Activated naive CD8-positive, alpha-beta T cell treated with anti-CD3 and anti-CD28 coated beads, Interleukin-2, amount 50 U/mL, for 24 hours (primary cell): ENCODE measurements at places on chromosomes 2 and 18.

- no peak for DNase-seq
Measured at GRCh38 chr18:22200611-22201225, 31.3 kb downstream of the GATA6 start.

- DNase-seq = no peak
Measured at GRCh38 chr18:23835506-23835905, 146.3 kb downstream of the LAMA3 start.

GRCh38 chr2:203400805-203401585 lies 72.8 kb downstream of the ABI2 start:
- DNase-seq = no peak

DNA sequence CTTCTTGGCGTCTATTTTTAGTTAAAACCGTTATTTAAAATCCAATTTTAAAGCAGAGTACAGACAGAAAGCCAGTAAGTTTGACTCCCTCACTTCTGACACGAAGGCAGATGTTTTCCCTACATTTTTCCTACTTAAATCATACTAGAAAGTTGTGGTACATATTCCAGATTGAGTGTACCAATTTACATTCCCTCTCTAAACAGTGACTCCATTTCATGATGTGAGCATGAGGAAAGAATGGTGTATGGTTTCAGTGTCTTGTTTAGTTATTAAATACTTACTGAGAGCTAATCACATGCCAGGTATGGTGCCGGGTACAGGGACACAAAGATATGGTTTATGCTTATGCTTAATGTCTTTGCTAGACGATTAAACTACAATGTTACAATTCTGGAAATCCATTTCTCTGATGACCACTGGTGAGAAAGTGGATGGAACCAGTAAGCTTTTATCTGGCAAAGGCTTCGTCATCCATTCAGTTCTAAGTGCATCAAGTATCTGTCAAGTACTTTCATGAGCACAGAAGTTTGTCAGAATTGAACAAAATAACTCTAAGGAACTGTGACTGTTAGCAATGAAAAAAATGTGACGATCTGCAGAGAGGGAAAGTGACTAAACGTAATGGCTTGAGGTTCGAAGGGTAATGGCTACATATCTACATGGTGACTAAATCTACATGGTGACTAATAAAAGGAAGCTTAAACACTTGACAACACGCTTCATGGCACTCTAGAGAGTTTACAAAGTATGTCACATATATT lies 25.7 kb downstream of the MAP4K3 start:
- DNase-seq = no peak

GRCh38 chr2:181306785-181307184 lies 150.4 kb upstream of the ITGA4 start:
- no peak for DNase-seq

- peak; percentile 5 for DNase-seq
Measured at GRCh38 chr2:69013840-69014821, 1.2 kb downstream of the ANTXR1 start.

DNA sequence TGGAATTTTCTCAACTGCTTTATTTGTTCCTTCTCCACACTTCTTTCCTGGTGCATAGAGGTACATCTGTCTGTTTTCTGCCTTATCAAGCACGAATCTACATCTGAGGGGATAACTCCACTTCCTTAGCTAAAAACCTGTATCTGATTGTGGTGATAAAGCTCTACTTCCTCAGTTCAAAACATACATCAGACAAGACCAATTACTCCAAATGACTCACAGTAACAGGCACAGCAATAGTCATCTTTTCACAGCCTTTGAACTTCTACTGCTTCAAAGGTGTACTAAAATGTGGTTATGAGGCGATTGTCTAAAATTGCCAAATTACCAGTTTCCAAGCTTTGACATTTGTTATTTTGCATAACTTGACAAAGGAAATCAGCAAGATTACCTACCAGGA lies 803.6 kb upstream of the ZEB2 start:
- DNase-seq = no peak

GRCh38 chr18:74534150-74534969 lies at the start of gene CNDP1:
CNDP1 (plus strand) TSS chr18:74534500; CDS start chr18:74534668, 168 bp downstream.
- no peak for DNase-seq

- no peak for DNase-seq
Measured at GRCh38 chr2:10370895-10371294, 68.2 kb downstream of the HPCAL1 start.

GRCh38 chr18:34223893-34224422 lies 755 bp downstream of the NOL4 start:
- no peak for DNase-seq
